ENCODE measurements at places on chromosomes 6 and 20.
A peak's percentile ranks its signal among the peaks of the same experiment; 100 is the strongest.

- no peak for DNase-seq
Observed at GRCh38 chr6:42177514-42178364, 4.6 kb downstream of the GUCA1A start.

DNA sequence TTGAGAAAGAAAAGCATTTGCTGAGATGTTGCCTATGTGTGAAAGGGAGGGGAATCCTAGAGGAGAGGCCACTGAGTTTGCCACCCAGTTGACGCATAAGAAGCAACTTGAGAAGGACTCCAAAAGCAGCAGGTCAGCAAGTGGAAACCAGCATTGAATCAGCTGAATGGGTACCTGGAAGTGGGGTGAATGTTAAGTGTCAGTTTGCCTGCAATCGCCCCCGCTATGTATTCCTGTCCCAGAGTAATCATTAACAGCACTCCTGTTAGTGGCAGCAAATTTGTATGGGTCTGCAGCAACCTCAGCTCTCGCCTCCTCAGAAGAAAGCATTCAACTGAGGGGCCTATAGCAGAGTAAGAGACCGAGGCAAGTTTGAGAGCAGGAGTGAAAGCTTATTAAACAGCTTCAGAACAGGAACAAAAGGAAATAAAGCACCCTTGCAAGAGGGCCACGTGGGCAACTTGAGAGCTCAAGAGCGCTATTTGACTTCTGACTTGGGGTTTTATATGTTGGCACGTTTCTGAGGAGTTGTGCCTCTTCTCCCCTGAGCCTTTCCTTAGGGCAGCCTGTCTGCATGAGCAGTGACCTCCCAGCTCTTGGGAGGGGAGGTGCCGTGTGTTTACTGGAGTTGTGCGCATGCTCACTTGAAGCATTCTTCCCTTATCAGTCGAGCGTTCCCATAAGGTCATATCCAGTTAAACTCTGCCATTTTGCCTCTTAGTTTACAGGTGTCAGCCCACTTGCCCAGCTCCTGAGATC lies 122.6 kb upstream of the PHACTR1 start:
- no peak for DNase-seq

- DNase-seq: peak; percentile 31
Observed at GRCh38 chr6:26021001-26021349, 58.4 kb downstream of the TRIM38 start.

DNA sequence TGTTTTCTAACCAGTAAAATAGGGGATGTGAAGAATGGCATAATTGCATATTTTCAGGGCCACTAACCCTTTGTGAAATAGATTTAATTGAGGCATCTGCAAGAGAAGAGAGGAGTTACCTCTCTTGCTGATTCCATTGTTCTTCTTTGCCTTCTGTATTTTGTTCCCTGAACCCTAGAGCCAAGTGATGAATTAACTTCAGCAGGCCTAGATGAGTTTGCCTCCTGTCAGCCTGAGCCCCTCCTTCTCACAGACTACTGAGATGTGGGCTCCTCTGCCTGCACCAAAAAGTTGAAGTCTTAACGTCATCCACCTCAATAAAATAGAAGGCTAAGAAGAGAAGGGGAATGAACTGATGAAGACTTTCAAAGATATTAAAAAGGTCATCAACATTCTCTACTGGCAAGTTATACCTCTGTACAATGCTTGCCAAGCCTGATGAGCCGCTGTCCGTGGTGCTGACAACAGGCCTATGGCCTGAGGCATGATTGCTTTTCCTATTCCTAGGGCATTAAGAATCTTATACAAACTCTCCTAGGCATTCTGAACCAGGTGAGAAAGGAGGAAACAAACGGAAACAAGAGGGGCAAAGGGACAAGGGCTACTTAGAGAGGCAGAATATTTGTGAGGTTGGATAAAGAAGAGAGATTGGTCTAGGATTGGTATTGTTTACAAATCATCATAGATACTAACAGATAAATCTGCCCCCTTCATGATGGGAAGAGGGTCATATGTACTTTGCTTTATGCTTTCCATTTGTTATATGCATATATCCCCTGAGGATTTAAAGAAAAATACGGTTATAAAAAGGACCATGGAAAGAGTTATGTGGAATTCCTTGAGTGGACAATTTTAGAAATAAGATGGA lies 46.8 kb downstream of the CD24 start:
- DNase-seq: no peak

GRCh38 chr6:125668071-125668470 lies 81.4 kb upstream of the HEY2 start:
- DNase-seq: no peak

GRCh38 chr6:149845549-149845948 lies 18.6 kb downstream of the LRP11 start:
- no peak for DNase-seq

- no peak for DNase-seq
Observed at GRCh38 chr6:20577173-20577688, 43.0 kb downstream of the CDKAL1 start.

DNA sequence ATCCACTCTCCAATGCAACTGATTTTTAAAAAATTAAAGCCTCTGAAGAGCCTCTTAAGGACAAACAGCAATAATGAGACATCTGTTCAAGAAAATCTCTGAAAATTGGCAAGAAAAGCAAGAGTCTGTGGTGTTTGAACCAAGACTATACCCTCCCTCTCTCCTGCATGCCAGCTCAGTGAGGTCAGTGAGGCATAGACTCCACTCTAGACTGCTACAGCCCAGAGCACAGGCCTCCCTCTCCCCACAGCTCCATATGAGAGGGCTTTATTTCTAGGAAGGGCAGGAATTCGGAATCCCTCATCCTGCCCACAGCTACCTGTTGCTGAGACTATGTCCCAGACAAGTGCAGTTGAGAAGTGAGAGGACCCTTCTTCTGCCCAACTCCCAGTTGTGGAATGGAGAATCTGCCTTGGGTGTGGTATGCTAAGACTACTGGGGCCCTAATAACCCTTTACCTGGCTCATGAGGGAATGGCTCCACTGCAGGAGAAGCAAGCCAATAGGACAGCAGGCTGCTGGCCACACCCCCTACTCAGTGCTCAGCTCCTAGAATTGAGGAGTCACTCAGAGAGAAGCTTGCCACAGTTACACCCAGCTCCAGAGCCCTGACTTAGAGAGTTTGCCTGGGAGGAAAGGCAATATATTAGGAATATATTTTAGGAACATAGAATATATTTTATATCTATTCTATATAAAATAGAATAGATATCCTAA lies 22.7 kb upstream of the HLA-DQA1 start:
- no peak for DNase-seq

- DNase-seq: peak; percentile 46
Observed at GRCh38 chr6:41682056-41682477, 43.8 kb downstream of the MDFI start.

DNA sequence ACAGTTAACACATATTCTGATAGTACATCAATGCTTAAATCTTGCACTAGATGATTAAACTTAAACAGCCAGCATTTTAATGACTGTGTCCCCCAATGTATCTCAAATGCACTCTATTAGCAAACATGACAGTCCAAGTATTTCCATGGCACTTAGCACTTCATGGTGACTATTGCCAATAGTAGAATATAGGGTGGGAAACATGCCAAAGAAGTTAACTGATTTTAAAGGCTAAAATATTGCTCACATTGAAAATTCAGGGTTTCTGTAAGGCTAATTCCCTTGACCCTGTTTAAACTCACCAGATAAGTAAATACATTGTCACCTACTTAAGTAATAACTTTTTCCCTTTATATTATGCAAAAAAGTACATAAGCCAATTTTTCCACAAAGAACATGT lies 266.9 kb downstream of the TBC1D32 start:
- no peak for DNase-seq

- no peak for DNase-seq
Observed at GRCh38 chr6:37200085-37200484, 30.1 kb downstream of the PIM1 start.

DNA sequence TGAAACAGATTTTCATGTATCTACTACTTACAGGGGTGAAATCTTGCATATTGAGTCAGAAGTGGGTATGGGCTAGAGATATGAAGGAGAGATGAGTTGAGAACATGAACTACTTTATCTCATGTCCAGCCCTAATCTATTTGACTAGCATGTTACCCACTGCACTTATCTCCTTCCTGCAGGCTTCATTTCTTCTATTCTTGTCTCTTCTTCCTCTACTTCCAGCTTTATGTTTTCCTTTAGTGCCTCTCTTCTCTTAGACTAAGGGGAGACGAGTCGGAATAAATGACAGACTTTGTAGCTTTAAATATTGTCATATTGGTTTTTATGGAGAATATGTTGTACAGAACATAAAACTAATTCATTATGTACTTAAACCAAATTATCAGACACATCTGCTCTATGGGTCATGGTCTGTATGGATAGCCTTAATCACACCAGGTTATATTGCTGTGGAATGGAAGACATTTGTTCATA lies 5.3 kb downstream of the RAB32 start:
- no peak for DNase-seq

- DNase-seq: no peak
Observed at GRCh38 chr6:2713473-2714110, 37.1 kb downstream of the MYLK4 start.

DNA sequence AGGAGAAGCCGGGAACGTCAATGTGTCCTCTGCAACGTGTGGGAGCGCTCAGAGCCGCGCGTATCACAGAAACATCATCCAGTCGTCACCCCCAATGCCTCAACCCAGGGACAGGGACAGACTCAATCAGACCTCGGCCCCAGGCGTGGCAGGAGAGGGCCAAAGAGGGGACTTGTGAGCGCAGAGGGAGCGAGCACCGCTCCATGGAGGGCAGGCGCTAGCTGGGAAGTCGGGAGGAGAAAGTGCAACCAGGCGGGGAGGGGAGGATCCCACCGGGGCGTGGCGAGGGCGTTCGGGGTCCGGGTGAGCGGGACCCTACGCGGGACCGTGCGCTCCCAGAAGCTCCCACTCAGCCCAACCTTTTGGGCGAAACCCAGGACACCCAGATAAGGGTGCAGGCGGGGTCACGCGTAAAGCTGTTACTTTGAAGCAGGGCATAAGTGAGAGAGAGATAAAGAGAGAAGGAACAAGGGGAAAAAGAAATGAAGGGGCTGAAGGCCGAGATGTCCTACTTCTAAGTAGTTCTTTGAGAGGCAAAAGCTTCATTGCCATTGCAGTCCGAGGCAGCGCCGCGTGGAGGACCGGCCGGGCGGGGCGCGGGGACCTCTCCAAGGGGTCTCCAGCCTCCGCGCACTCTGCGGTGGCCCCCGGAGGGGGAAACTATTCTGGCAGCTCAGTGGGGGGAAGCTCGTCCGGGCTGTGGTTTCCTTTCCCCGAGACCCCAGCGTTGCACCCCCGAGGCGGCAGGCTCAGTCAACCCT lies 862 bp upstream of the SOBP start:
- no peak for DNase-seq

DNA sequence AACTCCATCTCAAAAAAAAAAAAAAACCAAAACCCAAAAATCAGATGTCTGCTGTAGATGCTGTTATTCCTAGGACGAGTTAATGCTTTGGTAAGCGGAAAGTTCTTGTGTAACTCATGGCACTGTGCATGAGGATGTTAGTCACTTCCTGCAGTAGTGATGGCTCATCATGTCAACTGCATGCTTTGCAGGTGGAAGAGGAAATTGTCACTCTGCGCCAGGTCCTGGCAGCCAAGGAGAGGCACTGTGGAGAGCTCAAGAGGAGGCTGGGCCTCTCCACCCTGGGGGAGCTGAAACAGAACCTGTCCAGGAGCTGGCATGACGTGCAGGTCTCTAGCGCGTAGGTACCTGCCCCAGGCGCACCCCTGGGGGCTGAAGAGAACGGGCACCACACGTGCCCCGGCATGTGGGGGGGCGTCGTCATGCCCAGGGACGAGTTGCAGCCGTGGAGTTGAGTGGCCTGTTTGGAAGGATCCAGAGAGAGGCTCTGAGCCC lies 8.5 kb downstream of the TPD52L2 start:
- no peak for DNase-seq

DNA sequence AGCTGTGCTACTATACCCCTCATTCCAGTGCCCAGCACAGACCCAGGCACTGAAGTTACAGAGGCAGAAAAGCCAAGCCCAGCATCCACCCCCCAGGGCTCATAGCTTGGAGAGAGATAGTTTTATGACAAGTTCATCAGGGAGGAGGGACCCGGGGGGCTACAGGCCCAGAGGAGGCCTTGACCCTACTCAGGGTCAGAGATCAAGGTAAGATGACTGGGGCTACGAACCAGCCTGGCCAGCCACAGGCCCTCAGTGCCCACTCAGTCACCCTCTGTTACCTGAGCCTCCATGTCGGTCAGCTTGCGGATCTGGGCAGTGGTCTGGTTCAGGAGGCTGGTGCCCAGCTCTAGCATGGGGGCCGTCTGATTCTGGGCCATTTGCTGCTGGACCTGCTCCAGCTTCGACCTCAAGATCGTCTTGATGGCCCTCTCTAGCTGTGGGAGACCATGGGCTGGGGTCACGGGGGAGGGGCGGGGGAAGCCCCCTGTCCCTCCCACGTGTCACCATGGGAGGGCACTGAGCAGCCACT lies 26.1 kb downstream of the ANGPT4 start:
- DNase-seq: no peak

DNA sequence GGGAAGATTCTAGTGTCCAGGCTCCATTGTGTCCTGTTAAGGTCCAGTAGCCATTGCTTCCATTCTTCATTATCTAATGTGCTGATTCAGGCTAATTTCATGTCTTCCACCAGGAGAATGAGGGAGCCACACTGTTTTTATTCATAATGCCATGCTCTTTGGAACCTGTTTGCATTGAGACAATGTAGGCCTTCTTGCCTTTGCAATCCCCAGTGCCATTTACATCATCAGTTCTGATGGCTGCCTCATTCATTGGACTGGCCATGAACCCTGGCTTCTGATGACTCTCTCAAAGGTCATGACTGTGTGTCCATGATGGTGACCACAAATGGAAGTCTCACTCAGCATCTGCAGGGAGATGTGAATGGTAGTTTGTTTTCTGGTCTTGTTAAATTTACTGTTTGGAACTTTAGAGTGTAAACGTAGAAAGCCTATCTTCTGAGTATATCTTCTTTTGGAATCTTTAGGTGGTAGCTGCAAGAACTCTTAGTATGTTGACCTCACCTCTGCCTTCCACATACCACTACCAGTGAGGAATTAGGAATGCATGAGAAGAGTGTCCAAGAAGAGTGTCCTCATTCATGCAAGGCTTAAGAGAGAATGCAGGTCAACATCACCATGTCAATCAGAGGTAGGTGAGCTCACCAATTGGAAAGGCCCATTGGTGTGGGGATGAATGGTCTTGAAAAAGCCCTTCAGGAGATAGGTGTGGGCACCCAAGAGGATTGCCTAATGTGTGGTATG lies 42.9 kb upstream of the ZFP64 start:
- DNase-seq: no peak

DNA sequence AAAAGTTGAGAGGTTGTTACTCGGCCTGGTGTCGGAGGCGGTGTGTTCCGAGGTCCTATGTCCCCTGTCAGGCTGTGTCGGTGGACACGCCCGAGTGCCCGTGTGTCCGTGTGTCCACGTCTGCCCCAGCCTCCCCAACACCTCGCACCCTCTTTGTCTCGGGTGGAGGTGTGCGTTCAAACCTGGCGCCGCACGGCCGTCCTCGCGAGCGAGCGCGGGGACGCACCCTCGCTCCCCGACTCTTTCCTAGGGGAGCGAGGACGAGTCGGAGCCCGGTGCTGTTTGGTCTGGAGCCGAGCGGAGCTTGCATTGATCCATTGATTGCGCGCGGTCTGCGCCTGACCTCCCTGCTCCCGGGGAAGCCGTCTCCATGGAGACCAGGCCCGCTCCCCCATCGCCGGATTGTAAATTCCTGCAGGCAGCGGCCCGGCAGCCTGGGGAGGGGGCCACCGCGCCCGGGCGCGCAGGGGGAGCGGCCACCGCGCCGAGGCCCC lies 411 bp upstream of the SCUBE3 start:
- no peak for DNase-seq
